Heart left ventricle (tissue), 16 donors: ENCODE measurements at places on chromosomes 12 and 14. TPM values are rescaled to one million over a fixed set of nuclear protein-coding genes. Genes with fewer than 3 reads are reported as not detected.

DNA sequence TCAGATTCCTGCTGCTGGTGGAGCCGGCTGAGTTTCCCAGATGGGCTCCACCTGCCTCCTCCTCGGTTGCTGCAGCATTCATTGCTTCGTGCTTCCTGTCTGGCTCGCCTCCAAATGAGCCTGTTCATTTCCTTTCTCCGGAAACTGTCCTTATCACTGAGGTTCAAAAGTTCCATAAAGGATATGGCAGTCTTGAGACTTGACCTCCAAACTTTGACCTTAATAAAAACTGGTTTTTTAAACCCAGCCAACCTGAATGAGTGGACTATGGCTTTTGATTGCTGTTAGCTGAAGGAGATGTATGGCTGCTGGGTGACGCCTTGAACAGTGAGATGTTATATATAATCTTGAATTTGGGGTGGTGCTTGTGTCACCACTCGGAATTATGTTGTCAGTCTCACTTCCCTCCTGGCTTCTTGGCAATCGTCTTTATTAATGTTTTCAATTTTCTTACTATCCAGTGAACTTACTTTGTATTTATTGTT lies 62.7 kb downstream of the RASSF3 start:
- peak; percentile 66 for DNase-seq

DNA sequence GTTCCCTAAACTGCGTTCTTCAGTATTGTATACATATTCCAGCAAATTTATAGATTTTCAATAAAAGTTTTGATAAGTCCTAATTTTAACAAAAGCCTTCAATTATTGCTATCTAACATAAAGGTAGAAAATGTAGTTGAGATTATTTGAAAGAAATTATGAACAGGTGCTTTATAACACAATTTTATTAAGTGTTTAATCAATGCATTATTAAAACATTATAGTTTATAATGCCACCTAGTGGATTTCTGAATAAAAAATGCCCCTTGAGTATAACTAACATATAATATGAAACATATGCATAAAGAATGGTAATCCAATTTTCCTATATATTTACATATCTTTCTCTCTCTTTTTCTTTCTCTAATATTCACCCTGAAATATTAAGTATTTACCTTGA lies 515.3 kb downstream of the SLC6A15 start:
- DNase-seq: no peak

The GLTP gene
- 26.6 TPM for total RNA-seq

The SERPINA12 gene
- not detected for total RNA-seq

The TPPP2 gene
- total RNA-seq: 0.99 TPM
